CD4-positive, alpha-beta T cell (primary cell): ENCODE measurements at places on chromosomes 1 and 21. TPM values are rescaled to one million over a fixed set of nuclear protein-coding genes. Genes with fewer than 3 reads are reported as not detected.

DNA sequence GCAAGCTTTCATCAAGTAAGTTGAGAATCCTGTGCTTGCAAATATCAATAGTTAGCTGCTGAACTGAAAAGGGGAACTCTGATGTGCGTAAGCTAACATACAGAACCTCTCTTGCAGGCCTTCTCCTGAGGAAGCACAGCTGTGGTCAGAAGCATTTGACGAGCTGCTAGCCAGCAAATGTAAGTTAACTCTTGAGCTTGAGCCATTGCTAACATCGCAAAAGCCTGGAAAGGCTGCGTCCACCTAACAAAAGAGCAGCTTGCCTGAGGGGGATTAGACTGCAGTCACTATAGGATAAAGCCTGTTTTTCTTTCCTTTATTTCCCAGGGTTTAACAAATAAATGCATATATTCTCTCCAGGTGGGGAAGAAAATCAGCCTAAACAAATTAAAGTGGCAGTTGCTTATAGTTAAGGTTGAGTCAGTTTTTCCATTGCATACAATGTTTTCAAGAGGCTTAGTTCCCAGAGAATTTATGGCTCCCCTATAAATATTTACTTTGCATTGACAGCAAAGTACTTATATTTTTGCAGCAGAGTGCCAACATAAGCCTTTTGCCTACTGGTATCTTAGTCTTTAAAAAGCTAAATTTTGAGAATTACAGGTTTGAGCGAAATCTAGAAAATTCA is 1.5 kb downstream of the RGS2 start:
- peaks cover 11% of the 10 kb centered on the region for H3K36me3 ChIP-seq
- DNase-seq, result no peak
- peaks cover 13% of the 10 kb centered on the region for H3K4me1 ChIP-seq
- H3K27me3 ChIP-seq, result no peaks in the 10 kb centered on the region
- peak overlapping the region; percentile 65 for H3K4me3 ChIP-seq

DNA sequence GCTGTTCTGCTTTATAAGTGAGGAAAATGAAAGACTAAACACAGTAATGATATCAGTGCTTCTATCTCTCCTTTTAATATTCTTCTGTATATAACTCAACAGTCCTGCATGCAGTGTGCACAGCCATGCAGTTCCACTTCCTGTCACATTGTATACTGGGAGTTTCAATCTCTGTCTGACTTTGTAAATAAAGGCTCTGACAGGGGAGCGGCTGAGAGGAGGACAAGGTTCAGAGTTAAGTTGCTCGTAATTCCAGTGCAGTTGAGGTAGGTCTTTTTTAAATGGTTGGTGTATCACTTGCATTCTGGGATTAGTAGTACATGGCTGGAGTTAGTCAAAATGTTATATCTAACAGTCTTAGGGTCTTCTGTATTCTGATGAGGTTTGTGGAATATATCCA is 264.5 kb downstream of the OLFM3 start:
- H3K36me3 ChIP-seq, result no peaks in the 10 kb centered on the region
- no peaks in the 10 kb centered on the region for H3K27me3 ChIP-seq
- no peaks in the 10 kb centered on the region for H3K4me1 ChIP-seq
- H3K4me3 ChIP-seq, result no peak overlapping the region
- no peak overlapping the region for H3K27ac ChIP-seq
- no peak for DNase-seq

GRCh38 chr21:16376673-16377072 is 646.9 kb downstream of the USP25 start:
- no peaks in the 10 kb centered on the region for H3K27me3 ChIP-seq
- H3K4me3 ChIP-seq, result no peak overlapping the region
- no peak for DNase-seq
- no peaks in the 10 kb centered on the region for H3K4me1 ChIP-seq
- no peak overlapping the region for H3K27ac ChIP-seq

The AMY2B gene
- total RNA-seq, result 31.5 TPM

The COL9A2 gene
- total RNA-seq, result 3.0 TPM
